Activated CD4-positive, CD25-positive, alpha-beta regulatory T cell (primary cell): ENCODE measurements at places on chromosomes 6 and 20.

DNA sequence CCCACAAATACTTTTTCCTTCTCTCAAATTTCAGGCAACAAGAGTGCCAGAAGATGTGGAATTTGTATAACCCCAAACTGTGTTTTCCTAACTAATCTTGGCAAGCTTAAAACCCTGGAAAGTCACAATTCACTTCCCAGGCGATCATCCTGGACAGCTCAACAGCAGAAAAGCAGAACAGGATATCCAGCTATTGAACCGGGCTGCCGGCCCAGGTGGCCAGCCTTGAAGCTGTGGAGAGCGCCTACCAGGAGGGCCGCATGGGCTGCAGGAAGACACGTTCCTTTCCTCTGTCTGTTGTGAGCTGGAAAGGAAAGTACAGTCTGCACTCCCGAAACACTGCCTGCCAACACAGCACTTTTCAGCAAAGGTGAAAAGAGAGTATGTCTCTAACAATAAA is 719.7 kb upstream of the MARCKS start:
- no peak for DNase-seq

DNA sequence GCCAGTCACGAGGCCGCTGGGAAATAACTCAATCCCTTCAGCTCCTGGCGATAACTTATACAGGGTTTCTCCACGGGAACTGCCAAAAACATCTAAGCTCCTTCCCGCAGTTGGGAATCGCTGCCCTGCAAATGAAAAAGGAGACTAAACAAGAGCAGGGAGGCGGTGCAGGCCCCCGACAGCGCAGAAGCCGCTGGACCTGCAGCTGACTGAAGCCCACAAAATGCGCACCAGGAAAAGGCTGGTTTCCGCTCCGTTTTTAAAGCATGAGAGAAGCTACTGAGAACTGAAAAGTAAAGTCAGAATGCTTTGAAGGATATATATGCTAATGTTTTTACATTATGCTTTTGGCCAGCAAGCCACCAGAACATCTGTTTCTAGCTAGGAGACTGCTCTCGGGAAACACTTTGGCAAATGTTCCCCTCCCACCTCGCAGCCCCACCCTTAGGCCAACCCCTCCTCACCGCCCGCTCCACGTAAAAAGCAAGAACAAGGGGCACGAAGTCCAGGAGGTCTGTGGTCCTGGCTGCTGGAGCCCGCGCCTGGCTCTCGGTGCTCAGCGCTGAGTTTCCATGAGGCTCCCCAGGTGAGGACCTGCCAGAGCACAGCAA is 90.5 kb downstream of the SOD2 start:
- DNase-seq = no peak

DNA sequence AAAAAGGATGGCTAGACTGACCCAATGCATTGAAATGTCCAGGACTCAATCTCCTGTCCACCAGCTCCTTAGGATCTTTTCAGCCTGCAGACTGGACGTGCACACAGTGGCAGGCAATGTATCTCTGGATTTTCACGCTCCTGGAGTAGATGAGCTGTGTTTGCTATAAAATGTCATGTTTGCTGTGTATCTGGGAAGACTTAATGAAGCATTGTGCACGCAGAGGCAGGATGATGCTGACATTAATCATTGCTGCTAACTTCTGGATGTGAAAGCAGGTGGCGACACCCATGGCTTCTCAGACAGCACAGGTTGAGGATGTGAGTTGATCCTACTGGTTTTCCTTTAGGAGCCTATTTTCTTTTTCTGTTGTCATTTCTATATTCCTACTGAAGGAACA is 133.1 kb upstream of the PCSK2 start:
- DNase-seq = no peak

DNA sequence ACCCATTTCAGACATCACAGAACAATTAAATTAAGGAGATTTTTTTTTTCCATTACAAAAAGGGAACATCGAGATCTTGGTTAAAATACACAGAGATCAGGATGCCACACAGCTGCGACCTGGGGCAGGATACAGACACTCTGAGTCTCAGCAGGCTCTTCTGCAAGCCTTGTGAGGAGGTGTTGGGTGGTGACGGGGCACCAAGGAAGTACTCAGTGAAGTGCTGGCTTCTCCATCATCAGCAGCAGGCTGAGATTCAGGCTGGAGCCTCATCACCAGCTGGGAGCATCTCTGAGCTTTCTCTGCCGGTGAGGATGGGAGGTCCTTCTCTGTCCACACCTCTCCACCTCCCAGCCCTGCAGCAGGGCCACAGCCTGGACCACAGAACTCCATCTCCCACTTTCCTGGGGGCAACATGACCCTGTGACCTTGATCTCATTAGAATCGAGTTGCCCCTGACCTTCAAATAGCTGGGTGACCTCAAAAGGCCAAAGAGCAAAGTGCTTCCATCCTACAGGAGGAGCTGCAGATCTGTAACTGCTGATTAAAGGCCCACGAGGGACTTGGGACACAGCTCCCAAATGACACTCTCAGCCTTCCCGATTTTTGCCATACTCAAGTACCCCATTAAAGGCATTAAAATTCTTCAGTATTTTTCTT is 16.0 kb downstream of the PMEPA1 start:
- no peak for DNase-seq

DNA sequence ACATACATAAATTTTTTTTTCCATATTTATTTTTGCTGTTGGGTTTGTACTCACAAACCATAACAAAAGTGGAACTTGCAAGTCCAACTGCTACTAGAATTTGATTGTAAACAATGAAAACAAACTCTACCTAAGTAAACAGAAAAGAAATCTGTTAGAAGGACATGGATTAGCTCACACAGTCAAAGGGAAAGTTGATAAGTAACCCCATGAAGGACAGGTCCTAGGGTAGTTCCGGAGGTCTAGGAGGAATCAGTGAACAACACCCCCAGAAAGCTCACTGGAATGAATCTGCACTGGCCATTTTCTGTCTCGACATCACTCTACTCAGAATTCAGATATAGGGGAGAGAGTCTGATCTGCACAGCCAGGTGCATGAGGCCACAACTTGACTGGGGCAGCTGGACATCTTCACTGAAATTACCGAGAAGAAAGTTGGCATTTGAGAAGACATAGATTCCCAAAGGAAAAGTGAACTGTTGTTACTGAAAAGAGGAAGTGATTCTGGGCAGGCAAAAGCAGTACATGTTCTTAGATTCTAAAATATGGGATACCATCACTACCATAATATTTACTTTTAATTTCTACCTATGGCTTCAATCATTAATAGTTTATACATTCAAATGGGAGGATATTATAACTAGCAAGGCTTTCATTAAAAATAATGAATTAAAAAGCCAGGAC is 76.4 kb downstream of the HMGN3 start:
- no peak for DNase-seq

GRCh38 chr6:106003268-106003987 is 82.7 kb upstream of the PRDM1 start:
- no peak for DNase-seq
